ENCODE measurements at places on chromosomes 2 and 18.

GRCh38 chr2:27249891-27250651 lies 12.8 kb downstream of the SLC30A3 start:
- DNase-seq = no peak

- peak; percentile 62 for DNase-seq
Observed at GRCh38 chr2:84908948-84909713, 3.7 kb downstream of the TMSB10 start.

- DNase-seq = no peak
Observed at GRCh38 chr2:173326806-173327205, 27.9 kb upstream of the CDCA7 start.

GRCh38 chr18:50315100-50315871 lies 27.8 kb upstream of the CXXC1 start:
- DNase-seq = no peak

GRCh38 chr18:2916184-2916583 lies 69.4 kb downstream of the EMILIN2 start:
- DNase-seq = no peak

DNA sequence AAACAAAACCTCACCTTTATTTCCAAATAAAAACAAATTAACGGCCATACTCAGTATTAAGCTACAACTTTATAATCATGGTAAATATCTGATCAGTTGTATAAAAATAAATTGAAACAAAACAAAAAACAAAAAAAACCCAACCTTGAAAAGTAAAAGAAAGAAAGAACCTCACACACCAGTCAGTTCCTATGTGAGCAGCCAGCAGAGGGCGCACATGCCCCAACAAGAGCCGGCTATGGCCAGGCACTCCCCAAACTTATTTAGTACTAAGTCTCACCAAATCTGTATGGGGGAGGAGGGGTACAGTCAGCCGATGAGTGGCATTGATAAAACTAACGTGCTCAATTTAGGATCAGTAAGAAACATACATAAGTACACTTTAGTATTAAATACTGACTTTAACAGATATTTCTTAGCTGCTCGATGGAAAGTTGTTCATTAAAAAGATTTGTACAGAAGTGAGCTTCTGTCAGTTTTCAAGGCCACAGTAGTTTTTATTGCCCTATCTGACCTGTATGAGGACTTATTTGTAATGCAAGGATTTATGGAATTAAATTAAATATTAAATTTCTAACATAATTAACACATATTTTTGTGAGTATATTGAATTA lies 172.6 kb downstream of the TCF4 start:
- peak; percentile 96 for DNase-seq

DNA sequence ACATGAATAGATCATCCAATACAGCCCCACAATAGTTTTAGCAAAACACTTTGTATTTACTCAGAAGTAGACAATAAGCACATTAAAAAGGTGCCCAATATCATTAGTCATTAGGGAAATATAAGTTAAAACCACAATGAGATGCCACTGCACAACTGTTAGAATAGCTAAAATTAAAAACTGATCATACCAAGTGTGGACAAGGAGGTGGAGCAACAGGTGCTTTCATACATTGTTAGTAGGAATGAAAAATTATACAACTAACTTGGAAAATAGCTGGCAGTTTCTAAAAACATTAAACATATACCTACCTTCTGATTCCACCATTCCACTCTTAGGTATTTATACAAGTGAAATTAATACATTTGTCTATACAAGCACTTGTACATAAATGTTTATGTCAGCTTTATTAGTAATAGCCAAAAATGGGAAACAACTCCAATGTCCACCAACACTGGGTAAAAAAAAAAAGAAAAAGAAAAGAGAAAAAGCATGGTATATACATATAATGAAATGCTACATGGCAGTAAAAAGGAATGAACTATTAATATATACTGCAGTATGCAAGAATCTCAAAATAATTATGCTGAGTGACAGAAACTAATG lies 27.6 kb upstream of the UBE2E3 start:
- DNase-seq = no peak

DNA sequence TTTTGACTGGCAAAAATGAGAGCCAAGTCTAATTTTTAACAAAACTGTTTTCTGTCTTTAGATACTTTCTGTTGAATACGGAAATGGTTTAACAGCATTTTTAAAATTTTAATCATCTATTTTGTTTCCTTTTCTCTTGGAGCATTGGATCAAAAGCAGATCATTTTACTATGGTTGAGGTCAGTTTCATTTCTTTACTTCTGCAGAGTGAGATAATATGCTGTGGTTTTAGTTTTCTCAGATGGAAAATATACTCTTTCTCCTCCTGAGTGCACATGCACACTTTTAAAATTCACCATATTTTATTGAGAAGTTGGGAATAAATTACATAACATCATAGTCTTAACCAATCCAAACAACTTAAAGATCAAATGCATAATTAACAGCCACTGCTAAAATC lies 283.3 kb downstream of the SLC8A1 start:
- no peak for DNase-seq

DNA sequence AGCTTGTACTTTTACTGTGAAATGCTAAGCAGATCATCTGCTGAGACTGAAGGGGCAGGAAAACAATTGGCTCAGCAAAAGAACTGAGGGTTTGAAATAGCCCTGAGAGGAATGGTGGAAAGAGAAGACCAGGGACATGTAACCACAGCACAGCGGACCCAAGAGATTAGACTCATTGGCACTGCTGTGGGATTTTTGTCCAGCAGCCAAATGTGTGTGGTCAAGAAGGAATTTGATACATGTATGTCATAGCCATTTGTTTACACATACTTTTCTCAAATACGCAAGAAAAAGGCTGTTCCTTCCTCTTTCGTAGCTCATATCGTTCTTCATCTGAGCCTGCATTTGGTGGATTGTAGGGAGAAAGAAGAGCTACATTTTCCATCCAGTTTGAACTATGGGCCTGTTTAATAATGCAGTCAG lies 73.8 kb downstream of the TRABD2A start:
- DNase-seq = no peak

GRCh38 chr2:121521359-121521758 lies 9.3 kb upstream of the RNU4ATAC start:
- DNase-seq = no peak

- DNase-seq = no peak
Observed at GRCh38 chr2:204250692-204251091, 294.6 kb upstream of the PARD3B start.

DNA sequence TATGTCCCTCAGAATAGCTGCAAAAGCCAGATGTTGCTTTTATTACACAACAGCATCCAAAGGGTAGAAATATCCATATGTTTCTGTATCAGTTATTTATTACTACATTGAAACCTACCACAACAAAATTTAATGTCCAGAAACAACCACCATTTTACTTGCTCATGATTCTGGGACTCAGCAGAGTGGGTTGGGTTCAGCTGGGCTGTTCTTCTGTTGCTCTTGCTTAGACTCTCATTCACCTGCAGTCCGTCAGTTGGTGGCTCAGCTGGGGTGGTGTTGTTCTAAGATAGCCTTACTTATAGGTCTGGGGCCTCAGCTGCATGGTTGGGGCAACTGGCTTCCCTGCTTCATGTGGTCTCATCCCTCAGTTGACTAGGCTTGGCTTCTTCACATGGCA lies 21.7 kb downstream of the AQP4 start:
- DNase-seq = no peak

GRCh38 chr2:120729406-120730399 lies 6.0 kb upstream of the GLI2 start:
- DNase-seq = no peak

DNA sequence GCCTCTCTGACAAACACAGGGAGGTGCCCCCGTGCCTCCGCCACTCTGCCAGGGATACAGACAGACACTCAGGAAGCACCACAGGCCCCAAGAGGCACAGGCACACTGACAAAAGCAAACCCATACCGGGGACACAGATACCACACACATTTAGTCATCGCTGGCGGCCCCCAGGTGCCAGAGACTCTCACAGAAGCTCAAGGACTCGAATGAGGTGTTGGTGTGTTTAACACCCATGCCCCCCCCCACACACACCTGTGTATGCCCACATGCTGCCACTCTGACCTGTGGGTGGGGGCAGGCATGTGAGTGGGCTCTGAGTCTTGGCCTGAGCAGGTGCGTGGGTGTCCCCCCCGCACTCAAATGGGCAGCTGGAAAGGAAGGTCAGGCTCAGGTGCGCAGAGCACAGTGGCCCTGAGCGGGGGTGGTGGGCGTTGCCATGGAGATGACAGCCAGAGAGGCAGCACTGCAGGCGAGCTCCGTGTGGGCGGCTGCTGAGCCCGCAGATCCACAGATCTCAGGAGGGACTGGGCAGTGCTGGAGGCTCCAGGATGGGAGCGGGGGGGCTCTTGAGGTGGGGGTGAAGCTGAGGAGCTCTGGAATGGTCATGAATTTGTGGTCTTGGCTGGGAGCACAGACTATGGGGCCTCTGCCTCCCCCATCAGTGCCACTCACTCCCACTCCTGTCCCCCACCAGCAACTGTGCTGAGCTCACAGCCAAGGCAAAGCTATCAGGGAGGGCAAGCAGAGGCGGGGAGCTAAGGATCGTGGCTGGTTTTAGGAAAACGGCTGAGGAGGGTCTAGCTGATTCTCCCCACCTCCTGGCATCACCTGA lies 73.9 kb upstream of the TAF1B start:
- no peak for DNase-seq

DNA sequence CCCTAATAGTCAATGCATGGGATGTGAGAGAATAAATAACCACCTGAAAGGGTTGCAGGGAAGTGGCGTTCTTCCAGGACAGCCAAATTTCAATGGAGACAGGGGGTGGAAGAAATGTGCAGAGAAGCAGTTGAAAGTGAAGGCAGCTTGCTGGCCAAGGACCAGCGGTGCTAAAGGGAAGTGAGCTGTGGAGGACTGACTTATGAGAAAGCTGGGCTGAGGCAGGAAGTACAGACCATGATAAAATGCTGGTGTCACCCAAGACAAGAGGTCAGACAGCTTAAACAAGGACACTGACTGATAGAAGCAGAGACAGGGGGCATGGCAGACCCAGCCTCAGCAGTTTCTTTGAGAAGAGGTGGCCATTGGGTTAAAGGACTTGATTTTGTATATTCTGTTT lies 106.7 kb downstream of the DTNB start:
- DNase-seq = no peak

DNA sequence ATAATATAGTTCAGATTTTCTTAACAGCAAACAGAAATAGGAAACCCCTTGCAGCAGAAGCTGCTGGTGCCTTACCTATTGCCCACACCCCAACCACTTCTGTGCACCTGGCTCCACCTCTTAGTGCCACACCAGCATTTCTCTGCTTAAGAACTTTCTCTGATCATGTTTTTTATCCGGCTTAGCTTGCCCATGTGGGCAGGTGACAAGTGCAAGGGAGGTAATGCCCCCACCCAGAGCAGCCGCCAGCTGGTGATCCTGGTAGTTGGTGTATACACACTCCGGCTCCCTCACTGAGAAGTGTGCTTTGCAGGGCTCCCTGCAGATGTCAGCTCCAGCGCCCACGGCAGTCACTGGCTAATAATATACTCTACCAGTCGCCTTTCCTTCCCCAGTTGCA lies 126.3 kb downstream of the ALPK2 start:
- DNase-seq = no peak

- DNase-seq = no peak
Observed at GRCh38 chr18:50289108-50289443, 1.6 kb upstream of the CXXC1 start.

DNA sequence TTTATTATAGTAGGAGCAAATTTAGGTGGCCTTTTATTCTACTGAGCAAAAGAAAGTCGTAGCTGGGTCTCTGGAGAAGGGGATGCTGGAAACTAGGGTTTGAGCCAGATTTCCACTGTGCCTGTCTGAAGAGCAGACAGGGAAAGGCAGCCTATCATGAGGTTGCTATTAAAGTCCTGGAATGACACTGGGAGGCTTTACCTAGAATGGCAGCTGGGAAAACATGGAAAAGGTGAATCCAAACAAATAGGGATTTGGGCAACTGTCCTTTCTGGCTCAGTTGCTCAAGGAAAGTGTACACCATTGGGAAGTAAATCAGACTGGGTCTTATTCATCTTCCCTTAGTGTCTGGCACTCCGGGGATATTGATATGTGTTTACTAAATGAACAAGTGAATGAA lies 154.6 kb downstream of the MTX2 start:
- DNase-seq = no peak

GRCh38 chr2:235564066-235564465 lies 70.2 kb downstream of the AGAP1 start:
- no peak for DNase-seq

DNA sequence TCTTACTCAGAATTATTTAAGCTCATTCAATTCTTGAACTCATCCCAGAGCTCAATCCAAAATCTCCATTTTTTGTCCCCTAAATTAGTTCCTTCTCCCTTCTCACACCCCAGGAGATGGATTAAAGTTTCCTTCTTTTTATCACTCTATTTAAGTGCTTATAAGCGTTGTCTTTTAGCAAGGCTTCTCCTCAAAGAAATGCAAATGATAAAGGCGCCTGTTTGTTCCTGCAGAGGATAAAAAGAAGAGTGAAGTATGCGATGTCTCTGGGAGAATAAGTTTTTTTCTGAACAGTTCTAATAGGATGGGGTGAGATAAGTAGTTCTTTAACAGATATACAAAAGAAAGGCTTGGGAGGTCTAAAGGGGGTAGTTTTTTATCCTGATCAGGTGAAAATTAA lies 303.3 kb downstream of the CNTNAP5 start:
- no peak for DNase-seq

DNA sequence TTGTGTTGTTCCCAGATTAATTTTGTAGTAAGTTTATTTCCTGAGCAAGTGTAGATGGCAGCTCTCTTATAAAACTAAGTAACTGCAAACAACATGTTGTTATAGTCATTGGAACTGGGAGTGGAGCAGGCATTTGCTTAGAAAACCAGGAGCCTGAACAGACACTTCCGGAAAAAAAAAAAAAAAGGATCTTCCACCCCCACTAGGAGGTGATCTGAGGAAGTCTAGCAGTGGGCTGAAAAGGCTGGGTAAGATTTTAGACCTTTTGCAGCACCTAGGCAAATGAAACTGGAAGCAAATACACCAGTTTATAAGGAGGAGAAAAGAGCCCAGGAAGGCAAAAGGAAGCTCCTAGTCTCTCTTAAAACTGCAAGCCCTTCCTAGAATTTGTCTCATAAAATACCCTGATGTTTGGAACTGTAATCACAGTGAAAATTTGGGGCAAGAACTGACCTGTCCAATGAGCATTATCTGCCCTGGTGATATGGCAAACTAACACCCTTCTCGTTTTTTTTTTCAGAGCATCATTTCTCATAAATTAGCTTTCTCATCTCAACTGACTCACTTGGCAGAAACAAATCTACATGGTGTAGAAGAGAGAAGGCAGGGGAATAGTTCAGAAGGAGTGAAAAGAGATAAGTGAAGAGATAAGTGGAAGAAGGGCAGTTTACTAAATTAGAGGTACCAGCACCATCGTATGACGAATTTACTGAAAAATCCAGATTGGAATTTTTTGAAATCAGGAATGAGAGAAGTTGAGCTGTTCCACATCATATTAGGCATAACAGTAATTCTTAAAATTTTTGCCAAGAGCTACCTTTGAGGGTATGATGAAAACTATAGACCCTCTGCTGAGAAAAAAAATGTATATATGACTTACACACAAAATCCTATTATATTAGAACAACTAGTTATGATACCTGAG lies 4.2 kb upstream of the CCNYL1 start:
- DNase-seq = no peak
